ENCODE measurements at places on chromosomes 11 and 22.

DNA sequence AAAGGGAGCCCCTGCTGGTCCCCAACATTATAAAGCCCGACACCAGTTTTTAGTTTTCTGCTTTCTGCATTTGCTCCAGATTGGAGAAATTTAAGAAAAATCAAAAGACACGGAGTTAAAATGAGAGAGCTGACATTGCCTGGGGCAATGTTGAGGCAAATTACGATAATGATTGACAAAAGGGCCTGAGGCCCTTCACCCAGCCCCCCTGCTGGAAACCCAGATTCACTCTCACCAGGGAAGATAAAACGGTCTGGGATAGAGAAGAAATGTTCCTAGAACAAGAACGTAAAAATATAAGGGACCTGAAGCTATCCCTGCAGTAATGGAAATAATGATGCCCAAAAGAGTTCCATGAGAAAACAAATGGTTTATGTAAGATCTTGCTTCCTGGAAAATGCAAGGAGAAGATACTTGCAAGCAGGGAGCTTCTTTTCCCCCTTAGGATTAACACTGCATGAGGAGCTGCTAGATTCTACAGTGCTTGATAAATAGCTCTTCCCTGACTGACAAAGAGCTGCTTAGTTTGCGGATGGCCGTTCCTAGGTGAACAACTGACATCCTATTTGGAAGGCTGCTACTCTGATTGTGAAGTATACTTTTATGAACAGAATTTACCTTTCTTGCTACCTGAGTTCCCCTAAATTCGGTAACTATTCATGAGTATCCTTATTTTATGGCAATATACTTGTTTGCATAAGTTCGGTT is 40.6 kb upstream of the GNAZ start:
- DNase-seq, result no peak

DNA sequence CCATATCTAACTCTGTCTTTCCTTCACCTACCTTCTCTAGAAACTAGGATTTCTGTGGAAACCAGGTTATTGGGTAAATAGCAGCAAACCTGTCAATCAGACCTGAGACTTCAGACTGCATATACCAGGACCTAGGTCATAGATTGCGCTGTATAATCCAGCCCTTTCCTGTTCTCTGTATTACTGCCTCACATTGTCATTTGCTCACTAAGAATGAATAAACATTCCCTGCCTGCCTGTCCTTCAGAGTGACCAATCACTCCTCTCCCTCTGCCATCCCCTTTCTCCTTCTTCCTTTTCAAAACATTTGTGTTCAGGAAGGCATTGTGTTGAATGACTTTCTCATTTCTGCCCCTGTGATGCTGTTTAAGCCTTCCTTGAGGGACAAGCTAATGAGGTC is 14.1 kb upstream of the FZD4 start:
- no peak for DNase-seq

DNA sequence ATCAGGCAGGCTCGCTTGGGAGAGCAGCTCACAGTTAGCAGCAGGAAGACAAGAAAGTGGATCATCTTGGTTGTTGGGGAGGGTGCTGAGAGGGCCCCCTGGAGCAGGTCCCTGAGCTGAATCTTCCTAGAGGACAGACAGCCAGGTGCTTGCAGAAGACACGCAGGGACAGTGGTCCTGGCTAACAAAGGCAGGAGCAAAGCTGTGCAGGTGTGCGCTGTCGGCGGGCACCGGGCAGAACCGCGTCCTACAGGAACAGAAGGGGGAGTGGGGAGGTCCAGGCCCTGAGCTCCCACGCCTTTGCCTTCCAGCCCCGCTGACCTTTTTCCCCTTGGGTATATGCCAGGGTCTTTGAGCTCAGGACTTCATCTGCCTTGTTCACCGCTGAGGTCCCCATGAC is 30.1 kb upstream of the PARVB start:
- DNase-seq, result no peak

DNA sequence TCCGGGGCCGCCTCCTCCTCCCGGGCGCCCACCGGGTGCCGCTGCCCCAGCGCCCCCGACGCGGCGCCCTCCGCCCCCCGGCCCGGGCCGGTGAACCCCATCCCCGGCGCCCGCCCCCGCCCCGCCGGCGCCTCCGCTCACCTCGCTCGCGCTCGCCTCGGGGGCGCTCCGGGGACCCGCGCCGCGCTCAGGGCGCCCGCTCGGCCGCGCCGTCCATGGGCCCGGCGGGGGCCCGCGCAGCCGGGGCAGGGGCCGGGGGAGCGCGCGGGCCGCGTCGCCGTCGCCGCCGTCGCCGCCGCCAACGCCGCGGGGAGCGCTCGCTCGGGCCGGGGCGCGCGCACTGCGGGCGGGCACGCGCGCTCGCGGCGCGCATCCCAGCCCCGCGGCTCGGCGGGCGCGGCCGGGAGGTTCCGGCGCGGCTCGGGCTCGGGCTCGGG is 293 bp downstream of the DUSP8 start:
- no peak for DNase-seq

DNA sequence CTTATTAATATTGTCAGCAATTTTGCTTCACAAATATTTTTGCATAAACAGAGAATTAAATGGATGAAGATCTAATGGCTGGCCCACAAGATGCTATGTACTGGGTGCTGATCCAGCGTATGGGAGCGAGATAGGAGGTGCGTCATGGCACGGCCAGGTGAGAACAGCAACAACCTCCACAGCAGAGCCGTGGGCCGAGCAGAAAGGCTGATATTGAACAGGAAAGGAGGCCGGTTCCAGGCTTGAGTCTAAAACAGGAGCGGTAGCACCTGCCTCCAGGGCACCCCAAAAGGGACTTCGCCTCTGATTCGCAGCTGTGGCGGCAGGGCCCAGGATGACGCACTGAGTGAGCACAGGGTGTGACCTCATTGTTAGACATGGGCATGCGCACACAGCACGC is 1502.1 kb downstream of the TBC1D22A start:
- no peak for DNase-seq

- peak; percentile 80 for DNase-seq
Measured at GRCh38 chr11:86244063-86244521, 461 bp upstream of the EED start.

DNA sequence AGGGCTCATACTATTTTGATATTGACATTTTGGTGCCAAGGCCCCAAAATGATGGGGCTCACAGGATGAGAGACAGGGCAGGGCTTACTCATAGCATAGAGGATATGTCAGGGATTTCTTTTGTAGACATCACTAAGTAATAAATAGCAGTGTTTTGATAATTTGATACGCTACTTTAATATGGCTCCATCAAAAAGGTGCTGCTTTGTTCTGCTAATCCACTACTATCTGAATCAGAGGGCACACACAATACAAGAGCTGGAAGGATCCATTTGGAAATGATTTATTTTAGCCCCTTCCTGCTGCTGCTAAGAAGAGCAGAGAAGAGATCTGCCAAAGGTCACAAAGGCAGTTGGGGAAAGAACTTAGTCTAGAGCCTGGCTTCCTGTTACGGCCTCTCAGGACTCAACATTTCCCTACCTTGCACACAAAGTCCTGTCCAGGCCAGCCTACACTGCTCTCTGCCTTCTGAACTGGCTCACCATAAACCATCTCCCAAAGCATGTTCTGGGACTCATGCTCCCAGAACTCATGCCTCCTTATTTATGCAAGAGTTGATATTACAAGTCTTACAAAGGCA is 261.3 kb upstream of the ARHGAP20 start:
- no peak for DNase-seq

All from activated T-cell treated with anti-CD3 and anti-CD28 coated beads for 48 hours (primary cell).